ENCODE measurements at places on chromosomes 11 and 22.

- no peaks in the 10 kb centered on the region for H3K36me3 ChIP-seq
- no peaks in the 10 kb centered on the region for H3K4me1 ChIP-seq
- no peak overlapping the region for H3K4me3 ChIP-seq
- DNase-seq: no peak
- H3K27me3 ChIP-seq: no peaks in the 10 kb centered on the region
- no peak overlapping the region for H3K27ac ChIP-seq
These were observed 27.9 kb downstream of the KCNC1 start for GRCh38 chr11:17762309-17762974.

DNA sequence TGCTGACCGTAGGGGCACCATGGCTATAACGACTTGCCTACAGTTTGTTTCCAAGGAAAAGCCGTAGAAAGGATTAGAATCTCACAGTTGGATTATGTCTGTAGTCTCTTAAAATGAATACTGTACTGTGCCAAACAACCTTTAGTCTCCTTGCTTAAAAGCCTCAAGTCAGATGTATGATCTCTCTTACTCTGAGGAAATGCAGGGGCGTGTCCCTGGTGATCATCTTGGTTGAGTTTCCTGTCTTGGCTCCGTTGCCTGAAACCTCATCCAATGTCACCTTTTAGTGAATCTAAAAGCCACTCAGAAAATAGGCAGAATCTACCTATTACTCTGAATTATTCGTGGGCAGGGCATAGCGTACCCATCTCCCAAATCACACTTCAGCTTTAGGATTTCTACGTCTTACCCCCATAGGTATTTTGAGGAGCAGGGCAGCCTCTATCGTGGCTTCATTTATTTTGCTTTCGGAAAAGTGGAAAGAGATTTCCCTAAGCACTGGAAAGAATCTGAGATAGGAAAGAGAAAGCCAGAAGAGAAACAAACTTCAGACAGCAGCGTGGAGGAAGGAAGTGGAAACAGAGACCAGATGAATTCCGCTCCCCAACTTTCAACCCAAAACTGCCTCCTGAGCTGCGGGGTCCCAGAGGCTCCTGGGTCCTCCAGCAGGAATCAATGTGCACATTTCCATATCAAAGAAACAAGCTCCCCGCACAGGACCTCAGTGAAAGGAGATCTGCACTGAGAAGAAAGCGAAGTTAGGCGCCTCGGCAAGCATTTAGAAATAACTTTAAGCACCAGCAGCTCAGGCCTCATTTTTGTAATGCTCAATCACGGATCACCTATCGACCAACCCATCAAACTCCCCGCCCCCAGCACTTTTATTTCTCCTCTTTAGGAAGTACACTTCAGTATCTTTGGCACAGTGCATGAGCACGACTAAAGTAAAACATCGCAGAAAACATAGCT is 245.8 kb downstream of the ETS1 start:
- peak overlapping the region; percentile 85 for H3K27ac ChIP-seq
- H3K27me3 ChIP-seq: no peaks in the 10 kb centered on the region
- DNase-seq: peak; percentile 89
- peak overlapping the region; percentile 25 for H3K4me3 ChIP-seq

DNA sequence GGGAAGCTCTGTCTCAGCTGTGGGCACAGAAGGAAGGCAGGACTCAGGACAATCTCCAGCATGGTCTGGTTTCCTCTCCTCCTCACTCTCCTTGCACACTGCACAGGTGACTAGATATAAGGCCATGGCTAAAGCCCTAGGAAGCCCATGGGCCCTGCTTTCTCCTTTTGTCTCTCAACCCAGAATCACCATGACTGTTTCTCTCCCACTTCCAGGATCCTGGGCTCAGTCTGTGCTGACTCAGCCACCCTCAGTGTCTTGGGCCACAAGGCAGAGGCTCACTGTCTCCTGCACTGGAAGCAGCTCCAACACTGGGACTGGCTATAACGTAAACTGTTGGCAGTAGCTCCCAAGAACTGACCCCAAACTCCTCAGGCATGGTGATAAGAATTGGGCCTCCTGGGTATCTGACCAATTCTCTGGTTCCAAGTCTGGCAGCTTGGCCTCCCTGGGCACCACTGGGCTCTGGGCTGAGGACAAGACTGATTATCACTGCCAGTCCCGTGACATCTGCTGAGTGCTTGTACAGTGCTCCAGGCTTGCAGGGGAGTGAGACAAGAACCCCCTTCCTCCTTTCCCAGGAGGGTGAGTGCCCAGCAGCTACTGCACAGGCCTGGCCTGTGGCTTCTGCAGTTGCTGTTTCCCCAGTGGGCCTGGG is 104.0 kb upstream of the TOP3B start:
- no peaks in the 10 kb centered on the region for H3K36me3 ChIP-seq
- no peak for DNase-seq
- H3K4me3 ChIP-seq: no peak overlapping the region
- no peaks in the 10 kb centered on the region for H3K4me1 ChIP-seq
- H3K27ac ChIP-seq: no peak overlapping the region
- peaks cover 5% of the 10 kb centered on the region for H3K27me3 ChIP-seq

GRCh38 chr22:25489947-25490346 is 74.5 kb upstream of the GRK3 start:
- no peaks in the 10 kb centered on the region for H3K27me3 ChIP-seq
- no peak overlapping the region for H3K4me3 ChIP-seq
- H3K4me1 ChIP-seq: no peaks in the 10 kb centered on the region
- no peaks in the 10 kb centered on the region for H3K36me3 ChIP-seq
- H3K27ac ChIP-seq: no peak overlapping the region

GRCh38 chr11:45982656-45983470 is 60.4 kb downstream of the LARGE2 start:
- no peak overlapping the region for H3K27ac ChIP-seq
- DNase-seq: no peak

DNA sequence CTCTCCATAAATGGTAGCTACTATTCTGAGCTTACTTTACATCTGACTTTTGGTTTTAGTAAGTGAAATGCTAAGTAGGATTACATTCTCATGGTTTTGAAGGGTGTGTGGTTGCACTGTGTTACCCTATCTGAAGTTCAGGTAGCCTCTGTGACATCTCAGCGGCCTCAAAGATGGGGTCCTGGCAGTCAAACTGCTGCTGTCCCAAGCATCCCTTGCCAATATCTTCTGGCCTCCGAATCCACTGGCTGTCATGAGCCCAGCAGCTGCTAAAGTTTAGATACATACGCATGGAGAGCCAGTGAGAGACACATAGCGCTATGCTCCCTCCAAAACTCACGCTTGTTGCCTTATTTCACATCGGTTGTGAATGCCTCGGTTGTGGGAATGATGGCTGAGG is 34.9 kb downstream of the UBASH3B start:
- no peak overlapping the region for H3K4me3 ChIP-seq
- no peaks in the 10 kb centered on the region for H3K36me3 ChIP-seq
- peak overlapping the region; percentile 63 for H3K27ac ChIP-seq
- H3K4me1 ChIP-seq: peaks cover 70% of the 10 kb centered on the region
- no peaks in the 10 kb centered on the region for H3K27me3 ChIP-seq
- no peak for DNase-seq

DNA sequence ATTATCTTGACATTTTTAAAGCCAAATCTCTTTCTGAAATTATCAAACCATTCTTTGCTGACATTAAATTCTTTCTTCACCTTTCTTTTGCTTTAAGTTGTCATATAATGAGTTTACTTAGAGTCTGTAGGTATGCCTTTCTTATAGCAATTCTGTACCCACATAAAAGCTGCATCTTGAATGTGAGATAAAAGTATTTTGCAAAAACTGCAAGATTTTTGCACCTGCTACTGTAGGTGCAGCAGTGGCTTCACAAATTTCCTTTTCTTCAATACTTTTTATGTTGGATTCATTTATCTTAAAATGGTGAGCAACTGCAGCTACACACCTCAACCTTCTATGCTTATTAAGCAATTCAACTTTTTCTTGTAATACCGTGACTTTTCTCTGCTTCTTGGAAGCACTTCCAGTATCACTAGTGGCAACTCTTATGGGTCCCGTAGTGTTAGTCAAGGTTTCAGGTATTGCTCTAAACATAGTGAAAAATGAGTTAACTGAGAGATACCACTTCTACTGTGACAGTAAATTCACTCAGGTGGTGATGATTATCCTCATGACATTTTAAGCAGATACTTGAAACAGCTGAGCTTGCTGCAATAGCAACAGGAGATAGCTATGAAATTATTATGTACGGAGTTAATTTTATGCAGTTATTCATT is 18.8 kb downstream of the ZFP91 start:
- H3K4me1 ChIP-seq: peaks cover 59% of the 10 kb centered on the region
- no peaks in the 10 kb centered on the region for H3K27me3 ChIP-seq
- DNase-seq: no peak
- no peaks in the 10 kb centered on the region for H3K36me3 ChIP-seq
- no peak overlapping the region for H3K27ac ChIP-seq
- no peak overlapping the region for H3K4me3 ChIP-seq

GRCh38 chr11:132911186-132911585 is 621.1 kb downstream of the OPCML start:
- no peak overlapping the region for H3K4me3 ChIP-seq
- no peaks in the 10 kb centered on the region for H3K36me3 ChIP-seq
- no peak overlapping the region for H3K27ac ChIP-seq
- H3K27me3 ChIP-seq: no peaks in the 10 kb centered on the region
- no peaks in the 10 kb centered on the region for H3K4me1 ChIP-seq

GRCh38 chr11:30431127-30431814 is 108.4 kb downstream of the ARL14EP start:
- no peaks in the 10 kb centered on the region for H3K36me3 ChIP-seq
- no peak overlapping the region for H3K27ac ChIP-seq
- no peaks in the 10 kb centered on the region for H3K4me1 ChIP-seq
- H3K4me3 ChIP-seq: no peak overlapping the region

DNA sequence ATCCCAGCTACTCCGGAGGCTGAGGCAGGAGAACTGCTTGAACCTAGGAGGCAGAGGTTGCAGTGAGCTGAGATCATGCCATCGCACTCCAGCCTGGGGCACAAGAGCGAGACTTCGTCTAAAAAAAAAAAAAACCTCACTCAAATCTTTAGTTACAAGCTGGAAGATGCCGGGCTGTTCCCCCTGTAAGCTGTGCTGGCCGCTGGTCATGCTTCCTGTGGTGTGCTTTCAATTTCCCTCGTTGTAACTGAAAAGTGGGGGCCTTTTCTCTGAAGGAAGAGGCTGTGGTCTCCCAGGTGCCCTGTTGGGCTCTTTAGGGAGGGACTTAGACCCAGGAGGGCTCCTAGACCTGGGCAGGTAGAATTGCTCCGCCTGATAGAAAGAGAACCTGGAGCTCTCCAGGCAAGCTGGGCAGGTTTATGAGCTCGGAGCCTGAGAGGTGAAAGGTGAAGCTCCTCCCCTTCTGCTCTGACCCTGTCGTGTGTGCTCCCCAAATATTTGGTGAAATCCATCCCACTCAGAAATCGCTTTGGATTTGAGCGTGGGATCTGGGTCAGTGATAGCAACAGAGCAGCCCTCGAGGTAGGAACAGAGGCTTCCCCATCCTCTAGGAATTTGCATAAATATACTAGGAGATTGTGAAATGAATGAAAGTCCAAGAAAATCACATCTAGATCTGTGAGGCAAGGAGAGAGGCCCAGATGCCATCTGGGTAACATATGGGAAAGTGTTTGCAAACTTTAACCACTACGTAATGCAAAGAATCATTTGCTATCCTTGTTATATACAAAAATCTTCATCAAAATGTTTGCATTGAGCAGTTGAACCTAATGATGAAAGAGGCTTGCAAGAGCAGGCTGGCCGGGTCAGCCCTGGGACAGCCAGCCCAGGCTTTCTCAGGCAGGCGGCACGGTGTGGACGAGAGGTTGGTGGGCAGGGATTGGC is 154.3 kb downstream of the FBXO7 start:
- H3K36me3 ChIP-seq: no peaks in the 10 kb centered on the region
- H3K27ac ChIP-seq: no peak overlapping the region

DNA sequence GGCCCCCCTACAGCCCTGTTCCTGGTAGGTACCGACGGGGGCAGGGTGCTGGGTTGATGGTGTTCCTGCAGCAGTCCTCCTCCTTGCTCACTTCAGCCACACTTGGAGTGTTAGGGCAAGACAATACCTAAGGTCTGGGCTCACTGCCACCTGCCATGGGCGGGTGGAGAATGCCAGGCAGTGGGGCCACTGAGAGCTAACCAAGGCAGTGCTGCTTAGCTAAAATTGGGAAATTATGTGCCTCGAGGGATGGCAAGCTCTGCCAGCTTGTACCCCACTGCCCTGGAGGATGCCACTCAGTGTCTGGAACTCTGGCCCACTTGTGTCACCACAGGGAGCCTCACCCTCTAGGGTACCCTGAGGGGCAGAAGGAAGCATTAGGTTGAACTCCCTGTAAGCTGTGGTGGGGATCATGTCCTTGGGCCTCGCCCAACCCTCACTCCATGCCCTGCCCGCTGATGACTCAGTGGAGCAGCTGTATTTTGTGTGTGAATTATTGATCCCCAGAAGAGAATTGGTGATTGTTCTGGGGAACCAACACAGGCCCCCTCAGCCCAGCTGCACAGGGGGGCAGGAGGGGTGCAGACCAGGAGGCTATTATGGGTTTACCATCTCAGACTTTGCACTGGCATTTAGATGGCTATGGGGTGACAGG is 17.7 kb downstream of the PHLDB1 start:
- H3K27ac ChIP-seq: no peak overlapping the region
- no peak for DNase-seq
- H3K4me1 ChIP-seq: peaks cover 13% of the 10 kb centered on the region

GRCh38 chr11:118820412-118821357 is 29.7 kb upstream of the DDX6 start:
- no peaks in the 10 kb centered on the region for H3K36me3 ChIP-seq
- H3K27ac ChIP-seq: no peak overlapping the region
- H3K27me3 ChIP-seq: no peaks in the 10 kb centered on the region
- no peak overlapping the region for H3K4me3 ChIP-seq
- peaks cover 9% of the 10 kb centered on the region for H3K4me1 ChIP-seq

- H3K4me1 ChIP-seq: no peaks in the 10 kb centered on the region
- H3K27ac ChIP-seq: no peak overlapping the region
- H3K4me3 ChIP-seq: no peak overlapping the region
- H3K27me3 ChIP-seq: peaks cover 5% of the 10 kb centered on the region
- H3K36me3 ChIP-seq: no peaks in the 10 kb centered on the region
- DNase-seq: no peak
These were observed 64.5 kb downstream of the C11orf91 start for GRCh38 chr11:33636104-33636503.

DNA sequence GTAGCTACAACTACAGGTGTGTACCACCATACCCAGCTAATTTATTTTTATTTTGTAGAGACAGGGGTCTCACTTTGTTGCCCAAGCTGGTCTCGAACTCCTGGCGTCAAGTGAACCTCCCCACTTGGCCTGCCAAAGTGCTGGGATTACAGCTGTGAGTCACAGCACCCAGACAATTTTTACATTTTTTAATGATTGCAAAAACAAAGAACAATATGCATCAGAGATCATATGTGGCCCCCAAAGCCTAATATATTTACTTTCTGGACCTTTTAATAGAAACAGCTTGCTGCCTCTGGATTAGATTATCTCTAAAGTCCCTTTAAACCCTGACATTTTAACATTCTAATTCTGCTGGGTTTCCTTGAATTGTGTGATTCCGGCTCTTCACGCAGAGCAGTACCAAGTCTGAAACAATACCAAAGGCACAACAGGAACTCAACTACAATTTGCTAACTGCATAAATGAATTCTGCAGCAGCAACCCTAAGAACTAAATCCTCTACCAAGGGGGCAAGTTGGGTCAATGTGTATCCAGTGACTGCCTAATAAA is 25.0 kb downstream of the RAB30 start:
- no peak overlapping the region for H3K4me3 ChIP-seq
- no peak for DNase-seq
- no peaks in the 10 kb centered on the region for H3K27me3 ChIP-seq
- peaks cover 6% of the 10 kb centered on the region for H3K4me1 ChIP-seq
- H3K27ac ChIP-seq: no peak overlapping the region
- H3K36me3 ChIP-seq: no peaks in the 10 kb centered on the region

Measured in CD4-positive, alpha-beta memory T cell (primary cell).